ENCODE measurements at places on chromosomes 1 and 21.
A peak's percentile ranks its signal among the peaks of the same experiment; 100 is the strongest.

DNA sequence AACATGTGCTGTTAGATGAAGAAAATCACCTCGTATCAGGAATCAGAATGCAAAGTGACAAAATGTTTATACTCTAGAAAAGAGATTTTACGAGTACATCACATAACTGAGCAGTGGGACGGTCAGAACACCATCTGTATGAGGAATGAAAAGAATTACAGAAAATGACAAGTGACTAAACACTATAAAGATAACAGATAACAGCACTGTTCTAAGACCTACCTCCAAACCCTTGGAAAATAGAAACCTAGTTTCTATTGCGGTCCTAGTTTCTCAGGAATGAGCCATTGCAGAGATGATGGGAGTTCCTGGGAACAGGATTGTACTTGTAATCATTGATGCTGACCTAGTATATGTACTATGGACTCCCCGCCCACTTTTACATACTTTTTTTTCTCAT, 839.4 kb upstream of the ADAMTS5 start:
- DNase-seq: no peak

- no peak for DNase-seq
These were observed 58.5 kb upstream of the BCL10 start for GRCh38 chr1:85334962-85335361.

GRCh38 chr1:226984521-226985238, 44.6 kb downstream of the COQ8A start:
- no peak for DNase-seq

- no peak for DNase-seq
These were observed 22.4 kb downstream of the VTCN1 start for GRCh38 chr1:117188170-117188815.

DNA sequence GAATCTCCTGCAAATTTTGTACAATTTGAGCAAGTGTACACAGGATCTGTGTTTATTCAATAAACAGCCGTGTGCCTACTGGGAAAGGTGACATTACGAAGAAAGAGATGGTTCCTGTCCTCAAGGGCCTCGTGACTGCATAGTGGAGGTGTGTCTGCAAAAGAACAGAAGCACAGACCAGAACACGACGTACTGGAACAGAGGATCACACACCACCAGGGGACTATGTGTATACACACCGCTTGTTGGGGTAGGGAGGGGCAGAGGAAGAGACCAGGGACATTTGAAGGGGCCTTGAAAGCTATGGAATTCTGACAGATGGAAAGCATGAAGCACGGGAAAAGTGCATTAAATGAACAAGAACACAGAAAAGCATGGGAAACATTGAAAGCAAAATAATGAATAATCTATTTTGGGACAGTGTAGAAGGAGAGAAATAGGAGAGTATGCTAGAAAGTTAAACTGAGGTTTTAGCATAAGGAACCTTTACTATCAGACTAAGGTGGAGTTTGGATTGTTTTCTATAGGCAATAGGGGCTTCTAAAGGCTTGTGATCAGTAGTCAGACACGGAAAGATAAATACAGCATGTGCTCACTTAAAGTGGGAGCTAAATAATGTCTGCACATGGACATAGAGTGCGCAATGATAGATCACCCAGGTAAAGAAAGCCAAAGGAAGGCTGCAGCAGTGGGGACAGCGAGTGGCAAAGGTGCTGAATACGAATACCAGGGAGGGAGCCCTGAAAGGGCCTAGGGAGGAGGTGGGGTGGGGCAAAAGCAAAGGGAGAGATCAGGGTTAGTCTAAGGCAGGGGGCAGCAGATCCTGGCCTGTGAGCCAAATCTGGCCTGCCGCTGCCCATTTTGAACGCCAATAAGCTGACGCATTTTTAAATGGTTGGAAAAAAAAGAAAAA, 11.0 kb downstream of the JAK1 start:
- DNase-seq: no peak

GRCh38 chr1:69661686-69662085, 94.0 kb downstream of the LRRC7 start:
- no peak for DNase-seq

GRCh38 chr1:36384542-36385409, 948 bp downstream of the STK40 start:
- DNase-seq: peak; percentile 78

- no peak for DNase-seq
These were observed 80.8 kb downstream of the S1PR1 start for GRCh38 chr1:101317590-101317989.

DNA sequence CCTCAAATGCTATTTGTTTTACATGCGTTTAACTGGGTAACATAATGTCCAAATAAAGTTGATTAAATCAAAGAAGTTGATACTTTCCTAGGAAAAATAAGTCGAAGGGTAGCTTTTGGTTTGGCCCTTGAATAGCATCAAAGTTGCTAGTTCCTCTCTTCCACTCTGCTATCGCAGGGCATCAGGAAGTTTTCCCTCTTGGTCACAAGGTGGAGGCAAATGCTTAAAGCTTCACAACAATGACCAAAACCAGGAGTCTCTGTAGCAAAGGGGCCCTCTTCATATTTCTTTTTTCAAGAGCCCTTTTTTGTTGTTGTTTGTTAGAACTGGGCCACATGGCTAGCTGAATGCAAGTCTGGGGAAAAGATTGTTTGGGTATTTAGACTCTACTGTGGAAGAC, 668.4 kb downstream of the KCNT2 start:
- no peak for DNase-seq

DNA sequence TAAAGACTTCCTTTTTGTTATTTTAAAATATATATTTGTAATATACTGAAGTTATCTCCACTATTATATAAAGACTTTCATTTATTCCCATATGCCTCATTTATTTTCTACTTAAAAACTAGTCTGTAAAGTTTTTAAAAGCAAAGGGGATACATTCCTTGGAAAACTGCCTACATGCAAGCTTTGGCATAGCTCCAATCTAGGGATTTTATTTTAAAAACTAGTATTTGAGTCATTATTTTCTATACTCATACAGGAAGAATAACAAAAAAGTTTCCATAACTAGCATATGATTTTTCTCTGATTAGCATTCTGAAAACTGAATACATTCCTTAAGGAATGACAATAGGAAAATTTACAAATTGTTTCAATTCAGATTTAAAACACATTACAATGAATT, 88.9 kb downstream of the COL24A1 start:
- DNase-seq: no peak

DNA sequence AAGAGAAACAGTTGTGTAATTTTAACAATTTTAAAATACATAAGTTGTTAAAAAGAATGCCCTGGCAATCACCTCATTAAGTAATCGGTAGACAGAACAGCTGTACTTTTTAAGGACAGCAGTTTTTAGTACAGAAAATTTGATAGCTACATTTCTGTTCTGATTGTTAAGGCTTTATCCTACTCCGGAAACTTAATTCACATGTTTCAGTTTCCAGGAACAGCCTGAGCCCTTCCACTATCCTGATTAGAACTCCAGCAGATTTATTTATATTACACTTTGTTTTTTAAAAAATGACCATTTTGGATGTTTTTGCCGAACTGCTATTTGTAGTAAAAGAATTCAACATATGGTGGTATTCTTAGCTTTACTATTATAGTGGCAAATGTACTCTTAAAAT, 8.7 kb downstream of the PRRC2C start:
- DNase-seq: no peak

- DNase-seq: no peak
These were observed 11.7 kb downstream of the BPNT1 start for GRCh38 chr1:220077887-220078286.

All from GDM1 (cell line).